ENCODE measurements at places on chromosomes 2 and 18. TPM values are rescaled to one million over a fixed set of nuclear protein-coding genes. Genes with fewer than 3 reads are reported as not detected.

- DNase-seq, result no peak
- no peaks in the 10 kb centered on the region for H3K36me3 ChIP-seq
- H3K27ac ChIP-seq, result no peak overlapping the region
- H3K4me3 ChIP-seq, result no peak overlapping the region
These were observed 158.8 kb downstream of the BAZ2B start for GRCh38 chr2:159457589-159457988.

Gene SERPINB3
- total RNA-seq, result not detected

- no peak overlapping the region for H3K27ac ChIP-seq
- DNase-seq, result peak; percentile 75
- no peaks in the 10 kb centered on the region for H3K27me3 ChIP-seq
- no peak overlapping the region for H3K4me3 ChIP-seq
These were observed 38.8 kb downstream of the NCAPH start for GRCh38 chr2:96374211-96374951.

DNA sequence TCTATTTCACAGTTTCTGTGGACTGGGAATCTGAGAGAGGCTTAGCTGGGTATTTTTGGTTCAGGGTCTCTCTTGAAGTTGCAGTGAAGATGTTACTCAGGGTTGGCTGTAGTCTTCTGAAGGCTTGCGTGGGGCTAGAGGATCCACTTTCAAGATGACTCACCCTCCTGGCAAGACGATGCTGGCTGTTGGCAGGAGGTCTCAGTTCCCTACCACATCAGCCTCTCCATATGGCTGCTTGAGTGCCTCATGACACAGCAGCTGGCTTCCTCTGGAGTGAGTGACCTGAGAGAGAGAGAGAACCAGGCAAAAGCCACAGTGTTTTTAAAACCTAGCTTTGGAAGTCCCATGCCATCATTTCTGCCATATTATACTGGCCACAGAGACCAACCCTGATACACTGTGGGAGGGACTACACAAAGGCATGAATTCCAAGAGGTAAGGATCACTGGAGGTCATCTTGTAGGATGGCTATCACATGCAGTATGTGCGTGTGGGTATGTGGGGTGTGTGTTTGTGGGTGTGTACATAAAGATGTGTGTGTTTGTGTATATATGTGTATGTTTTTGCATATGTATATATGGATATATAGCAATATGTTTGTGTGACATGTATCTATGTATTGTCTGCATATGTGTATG is 25.1 kb downstream of the DNPEP start:
- H3K36me3 ChIP-seq, result no peaks in the 10 kb centered on the region
- no peaks in the 10 kb centered on the region for H3K4me1 ChIP-seq
- H3K27me3 ChIP-seq, result no peaks in the 10 kb centered on the region
- no peak overlapping the region for H3K4me3 ChIP-seq

Gene DSEL
- 2.1 TPM for total RNA-seq

Gene CPO
- not detected for total RNA-seq

Gene RNF125
- total RNA-seq, result 2.5 TPM

DNA sequence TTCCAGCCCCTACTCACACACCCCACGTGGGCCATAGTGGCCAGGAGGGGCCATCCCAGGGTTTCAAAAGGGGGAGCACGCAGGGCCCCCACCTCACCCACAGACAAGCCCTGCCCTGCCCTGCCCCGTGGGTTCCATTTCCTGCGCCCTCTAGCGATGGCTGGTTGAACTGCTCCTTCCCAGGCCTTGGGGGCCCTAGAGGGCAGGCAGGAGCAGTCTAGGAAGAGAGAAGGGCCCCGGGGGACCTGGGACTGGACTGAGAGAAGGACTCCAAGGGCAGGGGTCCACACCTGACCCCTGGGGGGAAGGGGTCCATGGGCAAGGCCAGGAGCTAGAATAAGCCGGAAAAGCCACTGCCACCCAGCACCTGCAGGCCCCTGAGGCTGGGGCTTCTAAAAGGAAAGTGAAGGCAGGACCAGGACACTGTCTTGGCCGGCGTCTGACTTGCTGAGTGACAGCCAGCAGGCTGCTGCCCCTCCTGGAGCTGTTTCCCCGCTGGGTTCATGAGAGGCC is 10.1 kb downstream of the CYP26B1 start:
- peak; percentile 64 for DNase-seq
- no peaks in the 10 kb centered on the region for H3K36me3 ChIP-seq
- H3K4me3 ChIP-seq, result no peak overlapping the region
- no peaks in the 10 kb centered on the region for H3K27me3 ChIP-seq
- H3K4me1 ChIP-seq, result no peaks in the 10 kb centered on the region
- H3K27ac ChIP-seq, result no peak overlapping the region

- no peaks in the 10 kb centered on the region for H3K27me3 ChIP-seq
- DNase-seq, result no peak
- H3K36me3 ChIP-seq, result no peaks in the 10 kb centered on the region
- H3K4me3 ChIP-seq, result no peak overlapping the region
These were observed 39.7 kb upstream of the MRPL19 start for GRCh38 chr2:75606761-75607399.

DNA sequence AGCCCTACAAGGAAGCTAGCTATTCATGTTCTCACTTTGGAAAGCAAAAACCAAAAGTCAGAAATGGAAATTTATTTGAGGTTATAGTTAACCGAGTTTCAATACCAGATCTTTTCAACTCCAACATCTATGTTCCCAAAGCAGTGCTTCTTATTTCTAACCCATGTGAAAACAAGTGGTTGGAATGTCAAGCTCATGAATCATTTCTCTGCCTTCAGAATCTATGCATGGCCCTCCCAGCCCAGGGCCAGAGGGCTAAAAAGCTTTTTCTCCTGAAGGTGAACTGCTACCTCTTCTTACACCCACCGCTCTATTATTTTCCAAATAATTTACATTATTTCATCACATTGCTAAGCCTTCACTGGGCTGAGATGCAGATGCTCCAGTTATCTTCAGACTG is 158.4 kb downstream of the SP3 start:
- H3K27me3 ChIP-seq, result no peaks in the 10 kb centered on the region
- no peak overlapping the region for H3K4me3 ChIP-seq
- no peaks in the 10 kb centered on the region for H3K36me3 ChIP-seq

DNA sequence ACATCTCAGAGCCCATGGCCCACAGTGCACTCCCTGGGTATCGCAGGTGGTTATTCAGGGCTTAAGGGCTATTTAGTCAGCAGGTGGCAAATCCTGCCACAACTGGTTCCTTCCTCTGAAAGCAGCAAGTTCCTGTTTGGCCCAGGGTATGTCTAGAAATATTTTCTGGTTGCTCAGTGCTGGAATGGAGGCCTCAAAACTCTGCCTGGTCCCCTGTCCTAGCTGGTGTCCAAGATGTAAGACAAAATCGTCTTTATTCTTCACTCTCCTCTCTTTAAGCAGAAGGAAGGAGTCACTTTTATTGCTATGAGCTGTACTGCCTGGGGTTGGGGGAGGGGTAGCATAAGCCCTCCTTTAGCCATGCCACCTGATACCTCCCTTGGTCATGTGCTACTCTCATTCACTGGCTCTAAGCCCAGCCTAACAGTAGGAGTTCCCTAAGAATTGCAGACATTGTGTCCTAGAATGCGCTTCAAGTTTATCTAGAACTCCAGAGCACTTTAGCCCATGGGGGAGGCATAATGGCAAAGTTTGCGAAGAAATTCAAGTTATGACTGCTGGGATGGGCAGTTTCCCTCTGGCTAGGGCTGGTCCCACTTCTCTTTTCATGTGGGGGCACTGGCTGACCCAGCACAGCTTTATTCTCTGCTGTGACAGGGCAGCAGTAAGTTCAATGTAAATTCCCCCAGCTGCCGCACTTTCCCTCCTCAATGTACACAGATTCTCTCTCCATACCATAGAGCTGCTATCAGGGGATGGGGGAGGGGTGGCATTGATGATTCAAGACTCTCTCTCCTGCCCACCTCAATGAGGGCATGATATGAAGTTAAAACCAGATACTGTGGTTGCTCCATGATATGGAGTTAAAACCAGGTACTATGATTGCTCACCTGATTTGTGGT is 27.1 kb upstream of the CWC22 start:
- no peak for DNase-seq
- no peak overlapping the region for H3K27ac ChIP-seq
- no peaks in the 10 kb centered on the region for H3K27me3 ChIP-seq
- no peaks in the 10 kb centered on the region for H3K36me3 ChIP-seq

- H3K27me3 ChIP-seq, result no peaks in the 10 kb centered on the region
- no peak for DNase-seq
- H3K27ac ChIP-seq, result no peak overlapping the region
- no peaks in the 10 kb centered on the region for H3K36me3 ChIP-seq
- no peaks in the 10 kb centered on the region for H3K4me1 ChIP-seq
- no peak overlapping the region for H3K4me3 ChIP-seq
These were observed 64.2 kb downstream of the EMX1 start for GRCh38 chr2:72981536-72981935.

Gene TGFA
- 7.2 TPM for total RNA-seq

DNA sequence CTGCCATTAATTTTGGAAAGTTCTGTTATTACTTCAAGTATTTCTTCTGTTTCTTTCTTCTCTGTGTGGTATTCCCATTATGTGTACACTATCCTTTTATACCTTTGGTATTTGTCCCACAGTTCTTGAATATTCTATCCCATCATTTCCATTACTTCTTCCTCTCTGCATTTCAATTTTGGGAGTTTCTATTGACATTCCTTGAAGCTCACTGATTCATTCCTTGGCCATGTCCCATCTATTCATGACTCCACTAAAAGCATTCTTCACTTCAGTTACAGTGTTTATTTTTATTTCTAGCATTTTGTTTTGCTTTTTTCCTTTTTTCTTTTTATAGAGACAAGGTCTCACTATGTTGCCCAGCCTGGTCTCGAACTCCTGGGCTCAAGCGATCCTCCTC is 30.3 kb downstream of the PROC start:
- no peaks in the 10 kb centered on the region for H3K27me3 ChIP-seq
- H3K27ac ChIP-seq, result no peak overlapping the region
- no peak overlapping the region for H3K4me3 ChIP-seq
- H3K4me1 ChIP-seq, result no peaks in the 10 kb centered on the region

- peak overlapping the region; percentile 71 for H3K4me3 ChIP-seq
- DNase-seq, result no peak
- H3K27ac ChIP-seq, result peak overlapping the region; percentile 97
- no peaks in the 10 kb centered on the region for H3K27me3 ChIP-seq
- no peaks in the 10 kb centered on the region for H3K36me3 ChIP-seq
These were observed 1.2 kb downstream of the VPS54 start for GRCh38 chr2:64017811-64018700.

DNA sequence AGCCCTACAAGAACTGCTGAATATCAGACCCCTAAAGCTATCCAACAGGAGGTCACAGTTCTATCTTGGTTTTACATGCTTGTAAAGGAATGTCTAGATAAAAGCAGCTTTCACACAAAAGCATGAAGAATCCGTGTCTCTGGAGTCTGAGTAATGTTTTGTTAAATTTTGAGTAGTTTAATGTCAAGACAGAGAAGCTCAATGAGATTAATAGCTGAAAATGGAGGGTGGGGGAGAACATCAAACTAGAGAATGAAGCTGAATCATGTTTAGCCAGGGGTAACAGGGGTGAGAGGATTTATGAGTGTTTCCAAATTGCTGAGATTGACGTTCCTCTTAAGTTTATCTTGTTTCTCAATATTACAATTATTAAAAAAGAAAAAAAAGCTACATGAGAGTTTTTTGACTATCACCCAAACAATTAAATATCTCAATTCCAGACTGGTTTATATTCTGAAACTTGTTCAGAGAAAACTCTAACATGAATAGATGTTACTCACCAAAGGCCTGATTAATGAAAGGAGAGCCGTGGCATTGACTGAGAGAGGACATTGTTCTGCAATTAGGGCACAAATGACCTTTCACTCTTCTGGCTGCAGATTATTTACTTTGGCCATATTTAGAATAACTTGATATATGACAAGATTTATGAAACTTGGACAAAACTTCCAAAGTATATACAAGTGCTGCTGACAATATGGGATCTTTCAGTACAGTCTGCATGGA is 266.4 kb upstream of the ETAA1 start:
- H3K4me3 ChIP-seq, result no peak overlapping the region

DNA sequence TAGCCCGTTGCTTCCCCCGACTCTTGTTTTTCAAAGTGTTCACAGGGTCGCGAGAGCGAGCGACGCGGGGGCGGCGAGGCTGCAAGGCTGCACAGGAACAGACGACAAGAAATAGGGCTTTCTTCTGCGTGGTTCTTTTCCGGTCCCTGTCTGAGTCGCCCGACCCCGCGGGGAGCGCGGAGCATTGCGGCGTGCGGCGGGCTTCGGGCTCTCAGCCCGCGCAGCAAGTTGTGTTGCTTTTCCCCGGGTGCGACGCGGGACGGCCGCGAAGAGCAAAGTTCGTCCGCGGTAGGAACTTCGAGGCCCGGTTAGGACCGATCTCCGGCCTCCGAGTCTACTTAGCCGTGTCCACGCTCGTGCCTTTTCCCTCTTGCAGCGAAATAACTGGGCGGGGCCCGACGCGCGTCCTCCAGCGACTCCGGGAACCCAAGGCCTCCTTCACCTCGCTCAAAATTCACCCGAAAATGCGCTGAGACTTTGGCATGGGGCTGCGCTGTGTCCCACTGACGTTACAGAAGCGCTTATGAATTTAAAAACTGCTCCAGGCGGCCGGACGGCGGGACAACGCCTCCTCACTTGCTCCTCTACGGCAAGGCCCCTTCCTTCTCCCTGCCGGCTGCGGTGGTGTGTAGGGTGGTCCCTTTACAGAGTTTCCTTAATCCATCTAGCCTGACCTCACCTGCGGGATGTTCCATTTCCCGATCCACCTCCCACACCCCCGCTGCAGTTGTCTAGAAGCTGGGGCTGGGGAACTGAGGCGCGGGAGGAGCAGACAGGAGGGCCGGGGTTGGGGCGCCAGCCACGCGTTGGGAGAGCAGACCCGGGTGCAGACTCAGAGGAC is 1.5 kb upstream of the BCL2L11 start:
- H3K4me1 ChIP-seq, result peaks cover 3% of the 10 kb centered on the region
- DNase-seq, result no peak
- no peaks in the 10 kb centered on the region for H3K36me3 ChIP-seq
- no peak overlapping the region for H3K4me3 ChIP-seq

- no peak overlapping the region for H3K4me3 ChIP-seq
- H3K27me3 ChIP-seq, result no peaks in the 10 kb centered on the region
- H3K4me1 ChIP-seq, result peaks cover 36% of the 10 kb centered on the region
- peak overlapping the region; percentile 28 for H3K27ac ChIP-seq
These were observed 92.0 kb downstream of the GAREM1 start for GRCh38 chr18:32378705-32379104.

Gene RHOB
- total RNA-seq, result 56.8 TPM

DNA sequence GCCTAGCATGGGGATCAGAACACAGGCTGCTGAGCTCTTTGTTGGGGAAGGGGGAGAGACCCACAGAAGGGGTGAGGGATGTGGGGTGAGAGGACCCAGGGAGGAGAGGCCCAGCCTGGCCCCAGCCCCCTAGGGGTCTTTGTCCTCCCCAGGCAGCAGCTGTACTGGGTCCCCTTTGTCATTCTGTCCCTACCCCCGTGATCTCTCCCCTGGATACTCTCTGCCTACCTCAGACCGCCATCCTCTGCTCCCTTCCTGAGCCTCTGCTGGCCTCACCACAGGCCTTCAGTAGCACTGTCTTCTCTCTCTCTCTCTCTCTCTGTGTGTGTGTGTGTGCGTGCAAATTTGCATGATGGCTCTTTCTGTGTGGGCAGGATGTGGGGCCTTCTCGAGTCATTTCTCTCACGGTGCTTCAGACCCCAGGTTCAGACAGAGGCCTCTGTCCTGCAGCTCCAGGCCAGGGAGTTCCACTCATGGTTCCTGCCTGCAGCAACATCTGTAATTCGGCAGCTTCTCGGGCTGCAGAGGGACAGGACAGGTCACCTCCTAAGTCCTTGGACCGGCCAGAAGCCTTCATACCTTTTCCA is 1.4 kb downstream of the PSD4 start:
- H3K27me3 ChIP-seq, result no peaks in the 10 kb centered on the region
- DNase-seq, result no peak
- H3K4me3 ChIP-seq, result no peak overlapping the region
- no peak overlapping the region for H3K27ac ChIP-seq
- H3K36me3 ChIP-seq, result no peaks in the 10 kb centered on the region

Gene TUBA3E
- not detected for total RNA-seq

Gene CRYGD
- not detected for total RNA-seq

- H3K4me3 ChIP-seq, result no peak overlapping the region
- H3K36me3 ChIP-seq, result no peaks in the 10 kb centered on the region
- no peak overlapping the region for H3K27ac ChIP-seq
- H3K27me3 ChIP-seq, result no peaks in the 10 kb centered on the region
These were observed 28.5 kb upstream of the TMBIM1 start for GRCh38 chr2:218320704-218321336.

Data from pancreas (tissue), 10 donors.